ENCODE measurements at places on chromosomes 13 and 19.
A peak's percentile ranks its signal among the peaks of the same experiment; 100 is the strongest.

GRCh38 chr19:7778081-7778480 lies 15.0 kb downstream of the CLEC4M start:
- no peak for DNase-seq

DNA sequence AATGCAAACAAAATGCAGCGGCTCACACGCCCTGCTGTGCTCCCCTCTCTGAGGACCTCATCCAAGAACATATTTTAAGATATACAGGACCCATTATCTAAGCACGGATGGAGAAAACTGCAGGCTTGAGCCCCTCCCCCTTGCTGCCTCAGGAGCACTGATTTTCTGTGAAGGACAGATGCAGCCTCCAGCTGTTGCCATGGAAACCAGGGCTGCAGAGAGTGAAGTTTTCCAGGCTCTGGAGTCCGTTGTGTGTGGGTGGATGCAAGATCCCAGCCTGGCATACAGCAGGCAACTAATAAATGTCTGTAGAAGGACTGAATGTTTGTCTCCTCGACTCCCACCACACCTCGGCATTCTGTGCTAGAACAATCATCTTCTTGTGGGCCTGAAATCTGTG lies 105.6 kb upstream of the PEG3 start:
- DNase-seq = no peak

GRCh38 chr13:76950101-76950500 lies 1.8 kb downstream of the ACOD1 start:
- no peak for DNase-seq

DNA sequence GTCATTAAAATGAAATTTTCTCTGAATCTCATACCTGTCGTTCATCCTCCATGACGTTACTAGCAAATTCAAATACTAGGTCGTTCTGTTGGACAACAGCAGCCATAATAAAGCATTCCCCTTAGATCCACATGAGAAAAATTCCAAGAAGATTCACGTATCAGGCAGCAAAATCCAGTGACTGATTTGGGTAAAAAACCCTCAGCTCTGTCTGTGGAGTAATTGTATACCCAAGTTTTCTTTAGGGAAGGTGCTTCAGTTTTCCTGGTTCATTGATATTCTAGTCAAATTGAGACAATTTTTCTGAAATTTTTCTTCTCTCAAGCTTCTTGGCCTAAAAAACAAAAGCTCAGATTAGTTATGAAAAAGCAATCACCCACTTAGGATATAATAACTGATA lies 37.2 kb downstream of the ELF1 start:
- DNase-seq = no peak

GRCh38 chr19:35797663-35798062 lies 15.0 kb downstream of the PRODH2 start:
- no peak for DNase-seq

- no peak for DNase-seq
These were observed 27.5 kb downstream of the VRK3 start for GRCh38 chr19:49997709-49998108.

- peak; percentile 59 for DNase-seq
These were observed 122.1 kb downstream of the COG6 start for GRCh38 chr13:39777527-39778061.

- DNase-seq = no peak
These were observed 21.4 kb upstream of the MICU2 start for GRCh38 chr13:21625366-21625765.

- DNase-seq = no peak
These were observed 7.6 kb downstream of the KLHL26 start for GRCh38 chr19:18644196-18645034.

GRCh38 chr19:39350156-39350555 lies 7.9 kb downstream of the SAMD4B start:
- DNase-seq = no peak

GRCh38 chr19:46926170-46927071 lies 65.6 kb downstream of the ARHGAP35 start:
- DNase-seq = no peak

DNA sequence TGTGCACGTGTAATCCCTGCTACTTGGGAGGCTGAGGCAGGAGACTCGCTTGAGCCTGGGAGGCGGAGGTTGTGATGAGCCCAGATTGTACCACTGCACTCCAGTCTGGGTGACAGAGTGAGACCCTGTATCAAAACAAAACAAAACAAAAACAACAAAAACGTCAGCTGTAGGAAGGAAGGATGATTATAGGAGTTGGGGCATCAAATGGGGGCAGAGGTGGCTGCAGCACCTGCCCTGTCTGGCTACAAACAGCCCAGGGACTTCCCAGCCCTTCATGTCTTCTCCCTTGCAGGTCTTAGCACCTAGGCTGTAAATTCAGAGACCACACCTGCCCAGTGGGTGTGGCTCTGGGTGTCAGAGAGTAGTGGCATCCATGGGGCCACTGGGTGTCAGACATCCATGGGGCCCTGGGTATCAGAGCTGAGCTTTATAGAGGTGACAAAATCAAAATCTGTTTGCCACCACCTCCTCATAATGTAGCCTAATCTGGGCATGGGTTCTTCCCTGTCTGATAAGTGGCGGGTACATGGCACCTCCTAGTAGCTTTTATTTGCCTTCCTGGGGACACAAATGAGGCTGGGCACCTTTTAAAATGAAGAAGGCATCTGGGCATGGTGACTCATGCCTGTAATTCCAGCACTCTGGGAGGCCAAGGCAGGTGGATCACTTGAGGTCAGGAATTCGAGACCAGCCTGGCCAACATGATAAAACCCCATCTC lies 4.7 kb upstream of the B3GNT3 start:
- DNase-seq = no peak

DNA sequence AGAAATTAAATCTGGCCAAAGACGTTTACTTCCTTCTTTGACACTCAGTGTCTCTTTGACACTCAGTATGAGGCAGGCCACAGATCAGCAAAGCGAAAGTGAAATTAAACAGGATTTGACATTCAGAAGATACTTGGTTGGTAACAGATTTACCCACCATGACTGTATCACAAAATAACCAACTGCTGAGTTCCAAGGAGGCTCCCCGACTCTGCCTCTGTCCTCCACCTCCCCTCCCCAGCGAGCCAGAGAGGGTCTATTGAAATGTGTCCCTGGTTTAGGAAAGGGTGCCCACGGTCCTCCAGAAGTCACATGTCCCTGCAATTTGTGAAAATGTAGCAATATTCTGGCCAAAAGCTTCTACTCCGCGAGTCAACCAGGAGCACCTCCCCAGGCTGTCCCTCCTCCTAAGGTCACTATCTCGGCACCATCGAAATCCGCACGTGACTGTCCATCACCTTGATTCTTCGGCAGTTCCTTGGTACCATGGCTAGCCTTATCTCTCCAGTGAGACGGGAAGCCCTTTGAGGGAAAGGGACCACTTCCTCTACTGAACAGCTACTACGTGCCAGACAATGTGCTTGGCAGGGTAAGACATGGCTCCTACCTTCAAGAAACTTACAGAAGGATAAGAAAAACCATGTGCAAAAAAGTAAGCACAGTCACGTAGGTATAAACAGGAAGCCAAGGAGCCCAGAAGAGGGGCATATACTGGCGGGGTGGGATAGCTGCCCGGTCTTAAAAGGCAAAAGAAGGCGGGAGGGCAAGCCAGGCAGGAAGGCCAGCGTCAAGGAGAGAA lies 1.5 kb downstream of the N4BP2L1 start:
- DNase-seq = no peak

DNA sequence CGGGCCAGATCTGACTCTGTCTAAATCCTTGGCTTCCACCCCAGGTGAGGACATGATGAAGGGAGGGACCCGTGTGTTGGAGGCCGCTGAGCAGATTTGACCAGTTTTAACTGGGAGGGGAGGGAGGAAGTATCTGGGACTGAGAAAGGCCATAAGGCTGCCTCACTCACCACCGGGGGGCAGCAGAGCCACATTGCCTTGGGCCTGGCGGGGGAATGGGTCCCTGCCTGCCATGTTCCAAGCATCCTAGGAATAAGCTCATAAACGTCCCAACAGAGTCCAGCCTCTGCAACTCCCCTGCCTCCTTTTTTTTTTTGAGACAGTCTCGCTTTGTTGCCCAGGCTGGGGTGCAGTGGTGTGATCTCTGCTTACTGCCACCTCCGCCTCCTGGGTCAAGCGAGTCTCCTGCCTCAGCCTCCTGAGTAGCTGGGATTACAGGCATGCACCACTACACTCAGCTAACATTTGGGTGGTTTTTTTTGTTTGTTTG lies 15.5 kb downstream of the MAST3 start:
- DNase-seq = peak; percentile 28

- no peak for DNase-seq
These were observed 17.3 kb downstream of the PRKCSH start for GRCh38 chr19:11452620-11453310.

GRCh38 chr13:77042566-77043177 lies 15.7 kb upstream of the FBXL3 start:
- no peak for DNase-seq

DNA sequence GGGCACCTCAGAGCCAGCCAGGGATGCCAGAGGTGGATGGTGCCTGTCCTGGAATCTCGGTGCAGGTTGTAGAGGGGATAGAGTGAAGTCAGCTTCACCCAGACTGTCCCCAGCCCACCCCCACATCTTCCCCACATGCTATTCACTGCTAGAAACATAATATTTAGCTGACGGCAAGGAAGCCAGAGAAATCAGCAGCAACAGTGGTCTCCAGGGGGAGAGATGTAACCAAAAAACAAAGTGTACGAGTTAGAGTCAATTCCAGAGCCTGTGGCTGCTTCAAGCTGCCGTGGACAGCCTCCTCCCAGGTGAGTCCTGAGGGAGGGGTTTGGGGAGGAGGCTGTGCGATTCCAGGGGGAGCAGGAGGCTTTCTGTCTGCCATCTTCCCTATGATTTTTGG lies 97.6 kb downstream of the ZNF536 start:
- DNase-seq = no peak

DNA sequence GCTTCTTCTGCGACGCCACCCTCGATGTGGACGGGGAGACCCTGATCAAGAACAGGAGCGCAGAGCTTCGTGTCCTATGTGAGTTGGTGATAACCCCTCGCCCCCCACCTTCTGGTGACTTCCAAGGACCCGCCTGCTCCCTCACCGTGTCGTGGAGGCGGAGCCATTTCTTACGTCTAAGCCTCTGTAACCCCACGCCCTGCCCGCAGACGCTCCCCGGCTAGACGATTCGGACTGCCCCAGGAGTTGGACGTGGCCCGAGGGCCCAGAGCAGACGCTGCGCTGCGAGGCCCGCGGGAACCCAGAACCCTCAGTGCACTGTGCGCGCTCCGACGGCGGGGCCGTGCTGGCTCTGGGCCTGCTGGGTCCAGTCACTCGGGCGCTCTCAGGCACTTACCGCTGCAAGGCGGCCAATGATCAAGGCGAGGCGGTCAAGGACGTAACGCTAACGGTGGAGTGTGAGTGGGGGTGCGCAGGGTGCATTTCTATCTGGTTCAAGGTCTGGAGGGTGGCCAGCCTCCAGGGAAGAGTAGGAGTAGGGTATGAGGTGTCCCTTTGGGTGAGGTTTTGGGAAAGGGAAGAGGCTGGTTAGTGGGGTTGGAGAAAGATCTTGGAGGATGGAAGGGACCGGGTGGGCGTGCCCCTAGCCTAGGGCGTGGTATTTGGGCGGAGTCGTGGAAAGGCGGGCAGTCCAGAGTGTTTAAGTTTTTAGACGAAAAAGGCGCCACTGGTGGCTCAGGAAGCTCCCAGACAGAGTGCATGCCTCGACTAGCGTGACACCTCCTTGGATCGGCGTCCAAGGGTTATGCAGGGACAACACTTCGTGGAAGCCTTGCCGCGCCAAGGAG lies 3.3 kb downstream of the ICAM5 start:
- DNase-seq = no peak

Measured in fibroblast of skin of left biceps (primary cell).